ENCODE measurements at places on chromosomes 1 and 21.

DNA sequence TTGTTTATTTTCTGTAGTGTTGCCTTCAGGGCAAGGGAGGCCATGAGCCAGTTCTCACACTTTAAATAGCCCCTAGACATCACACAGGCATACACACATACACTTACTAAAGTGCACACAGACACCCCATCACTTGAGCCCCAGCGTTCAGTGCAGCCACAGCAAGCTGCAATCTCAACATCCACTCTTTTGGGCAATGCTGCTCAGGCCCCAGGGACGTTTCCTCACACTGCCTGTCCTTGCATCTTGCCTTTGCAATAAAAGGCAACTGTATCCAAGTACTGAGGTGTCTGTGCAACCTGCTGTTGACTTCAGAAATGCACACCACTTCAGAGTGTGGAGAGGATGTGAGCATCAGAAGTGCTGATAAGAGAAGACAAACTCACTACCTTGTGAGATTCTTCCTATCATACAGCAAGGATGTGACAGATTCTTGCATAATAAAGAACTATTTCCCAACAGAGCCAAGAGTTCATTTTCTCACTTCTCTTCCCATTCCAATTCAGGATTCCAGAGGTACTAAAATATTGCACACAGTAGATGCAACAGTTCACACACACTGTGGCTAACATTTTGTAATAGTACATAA lies 36.2 kb downstream of the IRF2BP2 start:
- no peak for DNase-seq

DNA sequence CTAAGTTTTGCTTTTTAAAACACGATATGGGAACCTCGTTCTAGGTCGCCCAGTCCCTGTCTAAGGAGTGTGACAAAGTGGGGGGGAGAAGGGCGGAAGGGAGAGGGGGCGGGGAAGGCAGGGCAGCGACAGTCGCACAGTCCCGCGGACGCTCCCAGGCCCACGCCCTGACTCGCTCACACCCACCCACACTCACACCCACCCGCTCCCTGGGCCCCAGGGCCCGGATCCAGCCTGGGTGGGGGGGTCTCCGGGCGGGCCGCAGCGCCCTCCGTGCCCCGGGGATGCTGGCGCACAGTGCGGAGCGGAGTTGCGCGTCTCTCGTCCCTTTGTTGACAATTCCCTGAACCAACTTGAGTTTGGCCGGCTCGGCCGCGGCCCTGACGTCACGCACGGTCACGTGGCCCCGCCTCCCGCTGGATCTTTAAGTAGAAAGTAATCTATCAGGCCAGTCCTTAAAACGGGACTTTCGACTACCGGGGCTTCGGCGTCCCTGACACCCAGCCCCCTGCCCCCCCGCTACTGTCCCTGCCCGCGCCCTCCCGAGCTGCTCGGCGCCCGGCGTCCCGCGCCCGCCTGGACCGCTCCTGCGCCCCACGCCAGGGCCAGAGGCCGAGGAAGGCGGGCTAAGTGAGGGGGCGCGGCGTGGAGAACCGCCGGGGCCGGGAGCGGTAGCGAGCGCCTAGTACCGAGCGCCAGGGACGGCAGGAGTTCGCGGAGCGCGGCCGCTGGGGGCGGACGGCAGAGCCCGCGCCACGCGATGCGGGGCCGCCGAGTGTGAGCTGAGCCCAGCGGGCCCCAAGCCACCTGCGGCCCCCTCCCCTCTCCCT lies at the start of gene FOXD3:
FOXD3 (plus strand) TSS at position 454 of the 830 bp plus-strand sequence. CDS start 492 bp downstream, outside the sequence.
- peak; percentile 62 for DNase-seq

- DNase-seq: no peak
Measured at GRCh38 chr1:51897699-51898031, 19.1 kb upstream of the NRDC start.

DNA sequence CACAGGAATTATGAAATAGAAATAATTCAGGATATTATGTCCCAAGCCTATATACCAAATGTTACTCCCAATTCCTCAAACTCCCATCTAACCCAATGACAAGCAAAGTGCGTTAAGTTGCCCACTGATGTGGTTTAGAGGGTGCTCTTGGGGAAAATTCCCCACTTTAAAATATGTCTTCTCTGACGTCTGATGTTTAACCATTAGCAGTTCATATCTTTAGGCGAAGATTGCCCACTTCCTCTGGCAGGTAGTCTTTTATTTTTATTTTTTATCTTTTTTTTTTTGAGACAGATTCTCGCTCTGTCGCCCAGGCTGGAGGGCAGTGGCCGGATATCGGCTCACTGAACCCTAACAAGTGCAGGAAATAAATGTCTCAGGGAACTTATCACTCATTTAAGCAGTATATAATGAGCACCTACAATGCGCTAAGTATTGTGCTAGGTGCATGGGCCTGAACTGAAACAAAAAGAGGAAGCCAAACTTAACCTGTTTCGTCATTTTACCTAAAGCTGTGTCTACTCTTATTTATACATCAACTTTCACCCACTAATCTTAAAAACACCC lies 1.3 kb upstream of the LYST start:
- DNase-seq: no peak

- no peak for DNase-seq
Measured at GRCh38 chr21:18771845-18772380, 368.3 kb upstream of the TMPRSS15 start.

GRCh38 chr1:108190001-108190634 lies 10.0 kb downstream of the SLC25A24 start:
- DNase-seq: no peak

DNA sequence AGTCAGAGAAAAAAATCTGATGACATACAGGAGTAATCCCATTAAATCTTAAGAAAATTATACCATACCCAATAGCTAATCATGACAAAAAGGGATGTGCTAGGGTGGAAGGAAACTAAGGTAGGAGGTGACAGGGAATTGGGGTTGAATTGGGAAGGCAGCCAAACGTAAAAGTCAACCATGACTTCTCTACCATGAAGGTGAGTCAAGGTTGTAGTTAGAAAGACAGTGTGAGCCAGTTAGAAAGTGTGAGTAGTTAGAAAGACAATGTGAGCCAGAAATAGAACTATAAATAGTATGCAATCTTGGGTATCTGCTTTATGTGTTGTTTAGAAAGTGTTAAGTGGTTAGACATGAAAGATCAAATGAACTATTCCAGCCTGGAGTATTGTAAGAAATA lies 556.8 kb downstream of the AGBL4 start:
- no peak for DNase-seq

DNA sequence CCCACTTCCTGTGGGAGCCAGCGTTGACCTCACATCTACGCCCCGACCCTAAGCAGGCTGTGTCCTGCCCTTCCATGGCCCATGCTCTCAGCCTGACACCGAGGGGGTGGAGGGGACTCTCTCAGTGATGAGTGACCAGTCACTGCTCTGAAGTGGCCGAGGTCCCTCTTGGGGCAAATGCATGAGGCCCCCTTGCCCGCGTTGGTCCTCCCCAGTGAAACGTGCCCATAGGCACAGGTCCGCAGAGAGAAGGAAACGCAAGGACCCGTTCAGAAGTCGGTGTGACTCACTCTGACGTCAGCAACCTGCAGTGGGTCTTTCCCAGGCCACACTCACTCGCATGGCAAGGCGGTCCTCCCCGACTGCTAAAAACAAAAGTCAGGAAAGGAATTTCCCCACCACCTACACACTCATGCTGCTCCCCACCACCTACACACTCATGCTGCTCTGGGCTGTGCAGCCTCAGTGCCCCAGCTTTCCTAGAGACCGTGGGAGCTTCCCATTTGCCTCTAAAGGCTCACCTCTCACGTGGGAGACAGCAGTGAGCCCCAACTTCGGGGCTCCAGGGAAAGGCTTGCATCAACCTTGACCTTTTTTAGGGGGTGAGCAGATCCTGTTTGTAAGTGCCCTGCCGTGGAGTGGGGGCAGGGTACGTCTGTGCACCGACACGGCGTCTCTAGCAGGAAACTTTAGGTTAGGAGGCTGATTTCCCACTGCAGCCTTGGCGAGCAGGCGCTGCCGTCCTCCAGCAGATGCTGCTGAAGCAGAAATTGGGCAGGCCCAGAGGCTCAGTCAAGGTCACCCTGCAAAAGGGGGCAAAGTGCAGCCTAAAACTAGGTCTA lies 11.4 kb downstream of the UBASH3A start:
- DNase-seq: no peak

DNA sequence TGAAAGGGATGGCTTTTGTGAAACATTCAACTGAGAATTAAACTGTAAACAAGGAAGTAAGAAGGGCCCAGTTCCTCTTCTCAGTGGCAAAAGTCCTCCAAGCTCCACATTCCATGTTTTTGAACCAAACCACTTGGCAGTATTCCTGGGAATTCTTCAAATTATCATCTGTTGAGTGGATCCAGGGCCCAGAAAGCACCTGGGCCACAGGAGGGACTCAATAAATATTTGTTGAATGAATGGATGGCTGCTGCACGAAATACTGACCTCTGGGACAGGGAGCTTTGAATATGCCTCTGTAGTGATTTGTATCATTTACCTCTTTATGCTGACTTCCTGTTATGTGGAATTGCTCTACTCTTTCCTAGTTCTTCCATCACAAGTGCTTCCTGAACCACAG lies 4.7 kb downstream of the SLC35F3 start:
- DNase-seq: no peak

DNA sequence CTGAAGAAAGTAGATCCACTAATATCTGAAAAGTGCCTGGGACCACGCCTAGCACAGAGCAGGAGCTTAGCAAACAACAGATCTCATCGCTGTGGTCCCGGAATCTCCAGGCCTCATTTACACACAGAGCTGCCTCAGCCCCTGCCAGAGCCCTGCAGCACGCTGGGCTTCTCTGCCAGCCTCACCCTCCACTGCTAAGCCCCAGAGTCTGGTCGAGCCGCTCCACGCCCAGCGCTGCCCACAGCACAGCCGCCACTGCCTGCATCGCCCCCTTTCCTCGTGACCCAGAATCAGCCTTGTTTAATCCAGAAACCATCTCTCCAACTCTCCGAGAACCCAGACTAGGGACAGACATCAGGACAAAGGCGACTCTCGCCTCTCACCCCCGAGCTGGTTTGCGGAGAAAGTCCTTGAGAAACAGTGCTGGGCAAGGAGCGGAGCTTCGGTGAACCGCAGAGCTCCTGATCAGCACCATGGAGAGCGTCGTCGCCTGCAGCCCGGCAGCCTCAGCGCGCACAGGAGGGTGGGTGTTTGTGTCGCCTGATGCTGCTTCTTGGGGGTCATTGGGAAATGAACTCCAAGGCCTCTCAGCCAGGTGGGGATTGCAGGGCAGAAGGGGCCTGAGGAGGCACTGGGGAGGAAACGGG lies 145.1 kb downstream of the NPHP4 start:
- DNase-seq: no peak

DNA sequence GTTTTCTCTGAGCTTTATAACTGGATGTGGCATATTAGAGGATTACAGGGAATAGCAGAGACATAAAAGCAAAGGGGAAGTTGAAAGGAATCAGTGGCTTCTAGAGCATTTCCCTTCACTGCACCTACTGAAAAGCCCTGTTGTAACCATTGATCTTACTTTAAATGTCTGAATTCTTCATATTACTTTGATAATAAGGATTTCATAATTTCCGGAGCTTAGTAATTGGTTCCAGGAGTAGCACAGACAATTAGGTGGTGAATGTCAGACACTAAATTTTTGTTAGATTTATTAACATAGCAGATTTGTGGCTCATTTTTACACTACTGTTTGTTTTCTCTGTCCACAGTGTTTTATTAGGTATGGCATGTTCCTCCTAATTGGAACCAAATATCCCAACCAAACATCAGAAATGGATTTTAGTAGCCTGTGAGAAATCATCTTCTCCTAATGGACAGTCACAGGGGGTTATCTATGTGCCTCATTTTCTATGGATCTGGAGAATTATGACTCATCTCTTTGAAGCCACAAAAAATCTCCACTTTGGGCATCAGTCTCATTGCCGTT lies 100.5 kb downstream of the GIPC2 start:
- DNase-seq: no peak

DNA sequence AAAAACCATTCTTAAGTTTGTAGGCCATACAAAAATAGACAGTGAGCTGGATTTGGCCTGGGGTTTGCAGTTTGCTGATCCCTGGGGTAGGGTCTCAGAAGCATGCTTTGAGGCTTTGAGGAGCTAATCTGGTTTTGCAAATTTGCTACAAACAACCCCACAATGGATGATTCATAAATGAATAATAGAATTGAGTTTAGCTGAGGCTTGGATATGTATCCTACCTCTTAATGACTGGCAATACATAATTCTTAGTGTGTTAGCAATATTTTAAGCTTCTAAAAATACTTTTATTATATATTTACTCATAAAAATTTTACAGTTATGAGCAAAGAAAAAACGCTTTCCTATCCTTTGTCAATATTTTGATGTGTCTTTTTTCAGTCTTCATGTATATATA lies 50.6 kb downstream of the ROR1 start:
- DNase-seq: no peak

- DNase-seq: no peak
Measured at GRCh38 chr1:24745711-24746413, 615 bp downstream of the CLIC4 start.

DNA sequence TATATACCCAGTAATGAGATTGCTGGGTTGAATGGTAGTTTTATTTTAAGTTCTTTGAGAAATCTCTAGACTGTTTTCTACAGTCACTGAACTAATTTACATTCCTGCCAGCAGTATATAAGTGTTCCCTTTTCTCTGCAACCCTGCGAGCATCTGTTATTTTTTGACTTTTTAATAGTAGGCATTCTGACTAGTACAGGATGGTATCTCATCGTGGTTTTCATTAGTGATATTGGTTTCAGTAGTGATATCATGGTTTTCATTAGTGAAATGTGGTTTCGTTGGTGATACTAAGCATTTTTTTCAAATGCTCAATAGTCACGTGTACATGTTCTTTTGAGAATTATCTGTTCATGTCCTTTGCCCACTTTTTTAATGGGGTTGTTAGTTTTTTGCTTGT lies 316.8 kb downstream of the PTBP2 start:
- no peak for DNase-seq

DNA sequence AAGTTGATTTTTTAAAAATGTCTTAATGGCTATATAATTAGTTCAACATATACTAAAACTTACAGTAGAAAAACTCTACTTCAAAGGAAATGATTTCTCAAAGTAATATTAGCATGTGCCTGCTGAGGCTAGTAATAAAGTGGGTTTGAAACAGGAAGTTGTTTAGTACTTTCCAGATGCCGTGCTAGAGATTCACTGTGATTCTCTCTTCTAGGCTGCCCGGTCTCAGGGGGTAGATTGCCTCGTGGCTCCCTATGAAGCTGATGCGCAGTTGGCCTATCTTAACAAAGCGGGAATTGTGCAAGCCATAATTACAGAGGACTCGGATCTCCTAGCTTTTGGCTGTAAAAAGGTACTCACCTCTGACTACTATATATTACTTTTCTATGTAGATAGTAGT lies 9.1 kb downstream of the EXO1 start:
- DNase-seq: no peak

- DNase-seq: no peak
Measured at GRCh38 chr1:205665201-205666045, 14.9 kb downstream of the SLC45A3 start.

DNA sequence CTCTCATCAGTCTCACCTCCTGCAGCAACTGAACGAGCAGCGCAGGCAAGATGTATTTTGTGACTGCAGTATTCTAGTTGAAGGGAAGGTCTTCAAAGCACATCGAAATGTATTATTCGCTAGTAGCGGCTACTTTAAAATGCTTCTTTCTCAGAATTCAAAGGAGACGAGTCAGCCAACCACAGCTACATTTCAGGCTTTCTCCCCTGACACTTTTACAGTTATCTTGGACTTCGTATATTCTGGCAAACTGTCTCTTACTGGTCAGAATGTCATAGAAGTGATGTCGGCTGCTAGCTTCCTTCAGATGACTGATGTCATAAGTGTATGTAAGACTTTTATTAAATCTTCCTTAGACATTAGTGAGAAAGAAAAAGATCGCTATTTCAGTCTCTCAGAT lies 53.7 kb downstream of the ZBTB8A start:
- no peak for DNase-seq
